GM04504 (cell line): ENCODE measurements at places on chromosomes 12 and 14.

DNA sequence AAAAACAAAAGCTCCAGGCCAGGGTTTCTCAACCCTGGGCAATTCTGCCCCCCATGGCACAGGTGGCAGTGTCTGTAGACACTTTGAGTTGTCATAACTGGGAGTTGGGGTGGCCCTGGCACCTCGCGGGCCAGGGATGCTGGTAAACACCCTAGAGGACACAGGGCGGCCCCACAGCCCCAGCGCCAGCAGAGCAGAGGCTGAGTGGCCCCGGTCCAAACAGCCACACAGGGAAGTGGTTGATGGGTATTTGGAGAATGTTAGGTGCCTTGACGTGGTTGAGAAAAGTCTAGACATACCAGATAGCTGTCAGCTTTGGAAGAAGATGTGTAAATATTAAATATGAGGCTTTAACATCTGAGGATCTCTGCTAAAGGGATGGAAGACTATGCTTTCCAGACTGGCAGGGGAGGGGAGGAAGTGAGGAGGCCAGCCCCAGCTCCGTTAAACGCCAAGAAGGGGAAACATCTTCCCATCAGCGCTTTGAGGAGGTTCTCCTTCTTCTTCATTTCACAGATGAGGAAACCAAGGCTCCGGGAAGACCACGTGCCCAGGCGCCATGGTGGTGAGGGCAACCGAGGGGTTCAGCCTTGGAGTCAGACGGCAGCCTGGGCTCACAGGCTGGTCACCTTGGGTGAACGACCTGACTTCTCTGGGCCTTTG lies 103.7 kb downstream of the SCARB1 start:
- DNase-seq: no peak

- DNase-seq: no peak
Measured at GRCh38 chr14:24785698-24786097, 151.7 kb upstream of the GZMB start.

DNA sequence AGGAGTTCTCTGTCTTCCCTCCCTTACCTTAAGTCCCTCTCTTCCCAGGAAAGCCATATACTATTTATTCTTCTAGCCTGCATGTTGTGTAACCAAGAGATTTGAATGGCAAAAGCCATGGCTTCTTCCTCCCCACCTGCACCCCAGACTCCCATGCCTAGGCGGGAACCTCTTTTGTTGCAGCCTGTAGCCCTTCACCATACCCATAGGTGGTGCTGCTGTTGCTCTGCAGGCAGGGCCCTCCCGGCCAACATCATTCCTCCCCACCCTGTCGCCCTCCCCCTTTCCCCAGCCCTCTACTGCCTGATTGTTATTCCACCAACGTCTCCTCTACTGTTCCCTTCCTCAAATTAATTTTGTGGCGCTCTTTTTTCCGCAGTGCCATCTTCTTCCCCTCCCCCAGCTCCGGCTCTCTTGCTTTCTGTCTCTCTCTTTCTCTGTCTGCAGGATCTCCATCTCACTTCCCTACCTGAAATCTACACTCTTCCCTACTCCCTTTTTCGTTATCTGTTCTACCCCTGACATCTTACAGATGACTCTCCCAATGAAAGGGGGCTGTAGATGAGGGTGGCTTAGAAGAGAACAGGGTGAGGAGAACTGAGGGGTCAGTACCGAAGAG lies 13.8 kb downstream of the NGDN start:
- no peak for DNase-seq

GRCh38 chr12:126926023-126926594 lies 1340.9 kb upstream of the TMEM132C start:
- no peak for DNase-seq

- DNase-seq: no peak
Measured at GRCh38 chr12:64180951-64181350, 41.1 kb downstream of the KICS2 start.

GRCh38 chr12:92546259-92546634 lies 156.5 kb upstream of the PLEKHG7 start:
- no peak for DNase-seq

DNA sequence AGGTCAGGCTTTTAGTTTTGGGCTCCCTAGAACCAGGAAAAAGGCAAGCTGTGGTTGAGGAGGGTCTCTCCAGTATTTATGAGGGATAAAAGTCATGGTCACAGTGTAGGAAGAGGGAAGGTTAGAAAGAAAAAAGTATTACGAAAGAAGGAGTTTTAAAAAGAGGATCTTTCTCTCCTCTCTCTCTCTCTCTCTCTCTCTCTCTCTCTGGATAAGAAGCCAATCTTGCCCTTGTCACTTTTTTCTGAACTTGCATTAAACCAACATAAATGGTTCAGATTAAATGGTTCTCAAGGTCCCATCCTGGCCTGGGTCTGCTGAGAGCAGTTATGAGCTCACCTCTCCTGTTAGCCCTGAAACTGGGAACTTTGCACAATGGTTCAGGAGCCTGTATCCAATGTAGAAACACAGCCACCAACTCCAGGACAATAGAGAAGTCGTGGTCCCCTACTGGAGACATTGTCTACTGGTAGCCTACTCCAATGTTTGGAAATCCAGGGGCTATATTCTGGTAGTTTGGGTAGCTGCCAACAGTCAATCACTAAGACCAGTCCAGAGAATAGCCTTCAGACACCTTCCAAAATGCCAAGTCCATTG lies 131.9 kb downstream of the DAD1 start:
- DNase-seq: no peak

DNA sequence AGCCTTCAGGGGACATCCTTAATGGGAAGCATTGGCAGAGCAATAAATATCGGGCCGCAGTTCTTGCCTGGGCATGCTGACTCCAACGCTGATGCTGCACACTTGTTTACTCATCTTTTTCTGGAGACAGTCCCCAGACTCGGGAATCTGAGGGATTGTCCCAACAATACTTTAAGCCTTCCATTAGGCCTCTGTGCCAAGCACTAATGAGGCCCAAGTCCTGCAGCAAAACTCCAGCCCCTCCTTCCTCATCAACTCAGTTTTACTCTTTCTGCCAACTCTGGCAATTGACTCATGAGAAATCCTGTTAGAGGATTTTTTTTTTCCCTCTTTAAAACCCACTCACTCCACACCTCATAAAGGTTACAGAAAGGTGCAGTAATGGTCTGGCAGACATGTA lies 233.4 kb upstream of the PELI2 start:
- DNase-seq: no peak

DNA sequence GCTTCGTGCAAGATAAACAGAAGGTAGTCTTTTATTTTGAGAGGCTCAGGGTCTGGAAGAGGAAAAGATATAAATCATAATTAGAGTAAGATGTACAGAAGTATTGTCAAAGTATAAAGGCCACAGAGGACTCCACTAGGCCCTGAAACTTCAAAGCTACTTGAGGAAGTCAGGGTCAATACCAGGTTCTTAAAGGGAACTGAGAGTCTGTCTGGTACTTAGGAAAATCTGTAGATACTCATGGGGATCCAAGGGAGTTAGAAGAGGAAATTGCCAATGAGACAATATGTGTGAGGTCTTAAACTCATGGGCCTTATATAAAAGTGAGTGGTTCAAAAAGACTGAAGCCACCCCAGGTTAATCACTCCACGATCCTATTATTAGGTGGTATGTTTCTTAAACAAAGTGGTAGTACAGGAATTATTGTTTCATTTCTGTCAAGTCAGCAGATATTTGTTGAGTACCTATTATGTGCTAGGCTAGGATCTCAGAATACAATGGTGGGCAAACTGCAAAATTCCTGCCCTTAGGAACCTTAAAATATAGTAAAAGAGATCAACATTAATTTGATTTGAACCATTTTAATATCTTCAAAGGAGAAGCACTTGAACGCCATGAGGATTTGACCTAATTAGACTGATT lies 314.6 kb downstream of the ADAMTS20 start:
- no peak for DNase-seq
